ENCODE measurements at places on chromosomes 7 and 10.

DNA sequence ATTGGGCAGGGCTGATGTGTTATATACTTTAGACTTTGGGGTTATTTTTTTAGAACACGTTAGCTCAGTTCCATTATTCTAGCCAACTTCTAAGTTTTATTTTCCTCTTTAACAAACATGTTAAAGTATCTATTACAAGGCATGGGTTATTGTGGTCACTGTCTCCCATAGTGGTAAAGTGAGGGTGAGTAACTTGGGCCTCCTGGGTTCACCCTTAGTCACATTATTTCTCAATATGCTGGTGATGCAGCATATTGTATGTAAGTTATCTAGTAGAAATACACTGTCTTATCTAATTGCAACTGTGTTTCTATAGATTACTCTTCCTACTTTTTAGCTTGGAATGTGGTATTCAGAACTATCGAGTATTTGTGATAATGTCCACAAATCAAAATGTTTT, 65.9 kb downstream of the BBS9 start:
- no peak for DNase-seq

DNA sequence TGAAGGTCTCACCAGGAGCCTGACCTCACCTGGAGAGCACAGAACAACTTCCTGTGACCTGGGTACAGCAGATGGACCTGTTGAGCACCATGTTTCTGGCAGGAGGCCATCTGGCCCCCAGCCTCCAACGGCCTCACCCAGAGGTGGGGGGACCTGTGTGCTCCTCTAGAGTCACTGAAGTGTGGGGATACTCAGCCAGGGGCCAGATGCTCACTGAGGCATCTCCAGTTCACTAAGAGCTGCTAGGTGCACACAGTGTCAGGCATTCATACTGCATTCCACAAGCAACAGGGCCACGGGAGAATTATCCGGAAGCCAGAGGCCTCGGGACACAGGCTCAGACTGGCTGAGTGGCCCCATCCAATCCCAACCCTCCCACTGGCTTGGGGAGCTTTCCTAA, 161.4 kb downstream of the TCERG1L start:
- no peak for DNase-seq

DNA sequence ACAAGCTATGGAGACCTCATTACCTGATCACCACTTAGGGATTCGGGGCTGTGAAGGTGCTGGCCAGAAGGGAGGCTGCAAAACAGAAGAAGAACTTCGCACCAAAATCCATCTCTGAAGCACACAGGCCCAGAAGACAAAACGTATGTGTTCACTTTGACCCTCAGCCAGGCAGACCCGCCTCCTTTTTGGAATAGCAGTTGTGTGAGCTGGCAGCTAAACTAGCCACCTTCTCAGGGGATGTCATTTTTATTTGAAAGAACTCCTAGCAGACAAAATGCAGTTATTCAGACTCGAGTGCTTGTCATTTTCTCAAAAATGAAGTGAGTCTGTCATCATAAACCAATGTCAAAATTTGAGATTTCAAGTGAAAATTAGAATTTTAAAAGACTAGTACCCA, 71.7 kb downstream of the TNS3 start:
- no peak for DNase-seq

- no peak for DNase-seq
These were observed 243.6 kb downstream of the KCNMA1 start for GRCh38 chr10:77393821-77394501.

DNA sequence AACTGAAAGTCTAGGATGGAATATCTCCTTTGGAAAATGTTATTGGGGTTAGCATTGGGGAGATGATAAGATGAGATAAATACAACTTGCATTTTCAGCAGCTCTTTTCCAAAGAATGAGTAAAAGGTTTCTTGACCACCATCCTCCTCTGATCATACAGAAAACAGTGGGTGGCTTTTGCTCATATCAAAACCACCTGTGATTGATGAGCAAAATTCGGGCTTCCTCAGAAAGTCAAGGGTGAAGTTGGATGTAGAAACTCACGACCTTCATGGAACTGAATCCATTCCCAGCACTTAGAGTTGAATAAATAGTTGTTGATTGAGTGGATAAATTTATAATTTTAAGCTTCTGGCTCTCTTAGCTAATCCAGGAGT, 158.4 kb downstream of the DNAJB6 start:
- DNase-seq, result no peak

- no peak for DNase-seq
These were observed 1.9 kb upstream of the CCL24 start for GRCh38 chr7:75815418-75816064.

GRCh38 chr10:3975016-3975415, 190.0 kb upstream of the KLF6 start:
- DNase-seq, result no peak

GRCh38 chr7:151122276-151122675, 36.0 kb downstream of the AGAP3 start:
- DNase-seq, result no peak

DNA sequence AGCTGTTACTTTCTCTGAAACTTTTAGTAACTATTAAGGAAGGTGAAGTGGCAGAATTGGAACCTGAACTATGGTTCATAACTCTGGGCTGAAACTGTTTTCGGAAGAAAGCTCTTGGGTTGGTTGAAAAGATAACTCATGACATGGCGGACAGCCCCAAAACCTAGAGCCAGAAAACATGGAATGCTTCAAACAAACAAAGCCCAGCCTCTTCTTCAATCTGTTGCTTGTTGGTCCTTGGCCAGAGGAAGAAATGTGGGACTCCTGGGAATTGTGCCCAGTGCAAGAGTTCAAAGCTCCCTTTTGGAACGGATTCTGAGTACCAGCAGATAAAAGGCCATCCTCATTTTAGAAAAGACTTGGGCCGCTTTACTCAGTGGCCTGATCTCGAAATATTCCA, 52.9 kb upstream of the CACNB2 start:
- DNase-seq, result no peak

DNA sequence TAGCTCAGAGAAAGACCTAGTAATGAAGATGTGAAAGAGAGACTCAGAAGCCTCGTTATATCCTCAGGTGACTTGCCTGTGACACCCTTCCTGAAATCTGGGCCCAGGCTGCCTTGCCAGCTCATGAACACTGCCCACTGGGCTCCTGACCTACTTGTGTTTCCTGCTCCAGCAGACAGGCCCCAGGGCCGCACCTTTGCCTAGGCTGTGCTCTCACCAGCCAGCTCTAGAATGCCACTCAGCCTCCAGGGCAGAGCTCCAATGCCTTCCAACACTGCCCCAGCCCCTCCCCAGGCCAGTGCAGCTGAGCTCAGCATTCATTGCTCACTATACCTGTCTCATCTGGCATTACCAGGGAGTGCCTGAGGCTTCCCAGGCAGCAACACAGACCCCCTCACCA, 94.3 kb downstream of the DLG5 start:
- no peak for DNase-seq

DNA sequence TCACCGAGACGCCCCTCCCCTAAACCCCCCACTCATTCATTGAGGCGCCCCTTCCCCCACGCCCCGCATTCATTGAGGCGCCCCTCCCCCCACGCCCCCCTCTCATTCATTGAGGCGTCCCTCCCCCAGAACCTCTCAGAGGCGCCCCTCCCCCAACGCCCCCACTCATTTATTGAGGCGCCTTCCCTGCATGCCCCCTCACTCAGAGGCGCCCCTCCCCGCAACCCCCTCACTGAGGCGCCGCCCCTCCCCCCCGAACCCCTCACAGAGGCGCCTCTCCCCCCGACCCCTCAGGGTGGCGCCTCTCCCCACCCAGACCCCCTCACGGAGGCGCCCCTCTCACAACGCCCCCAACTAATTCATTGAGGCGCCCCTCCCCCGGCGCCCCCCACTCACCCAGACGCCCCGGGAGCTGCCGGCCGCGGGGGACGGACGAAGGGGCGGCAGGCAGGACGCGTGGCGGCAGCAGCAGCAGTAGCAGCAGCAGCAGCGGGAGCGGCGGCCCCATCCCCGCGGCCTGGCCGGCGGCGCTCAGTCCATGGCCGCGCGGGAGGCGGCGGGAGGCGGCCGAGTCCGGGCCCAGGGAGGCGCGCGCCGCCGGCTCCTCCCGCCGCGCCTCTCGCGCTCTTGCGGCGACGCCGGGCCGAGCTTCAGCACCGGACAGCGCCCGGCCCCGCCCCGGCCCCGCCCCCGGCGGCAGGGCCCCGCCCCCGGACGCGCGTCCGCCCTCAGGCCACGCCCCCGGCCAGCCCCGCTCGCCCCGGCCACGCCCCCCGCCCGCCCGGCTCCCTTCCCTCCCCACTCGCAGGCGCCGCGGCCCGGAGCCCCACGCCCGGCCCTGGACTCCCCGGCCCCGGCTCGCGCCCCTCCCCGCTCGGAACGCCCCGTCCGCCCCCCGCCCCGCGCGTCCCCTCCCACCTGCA, at the start of gene PTPRN2:
Gene PTPRN2, minus strand, starts transcription at position 662 of the 923 bp plus-strand sequence.
- no peak for DNase-seq

GRCh38 chr7:33816106-33816505, 89.2 kb upstream of the BMPER start:
- no peak for DNase-seq

DNA sequence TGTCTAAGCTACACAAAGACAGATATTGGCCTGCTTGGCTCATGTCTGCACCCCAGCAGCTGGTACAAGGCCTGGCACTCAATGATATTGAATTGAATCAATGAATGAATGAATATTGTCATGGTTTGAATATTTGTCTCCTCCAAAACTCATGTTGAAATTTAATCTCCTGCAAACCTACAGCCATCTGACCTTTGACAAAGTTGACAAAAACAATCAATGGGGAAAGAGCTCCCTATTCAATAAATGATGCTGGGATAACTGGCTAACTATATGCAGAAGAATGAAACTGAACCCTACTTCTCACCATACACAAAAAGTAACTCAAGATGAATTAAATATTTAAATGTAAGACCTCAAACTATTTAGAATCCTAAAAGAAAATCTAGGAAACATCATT, 144.7 kb downstream of the CYP26A1 start:
- no peak for DNase-seq

GRCh38 chr7:78172933-78173591, 374.5 kb downstream of the PHTF2 start:
- no peak for DNase-seq

DNA sequence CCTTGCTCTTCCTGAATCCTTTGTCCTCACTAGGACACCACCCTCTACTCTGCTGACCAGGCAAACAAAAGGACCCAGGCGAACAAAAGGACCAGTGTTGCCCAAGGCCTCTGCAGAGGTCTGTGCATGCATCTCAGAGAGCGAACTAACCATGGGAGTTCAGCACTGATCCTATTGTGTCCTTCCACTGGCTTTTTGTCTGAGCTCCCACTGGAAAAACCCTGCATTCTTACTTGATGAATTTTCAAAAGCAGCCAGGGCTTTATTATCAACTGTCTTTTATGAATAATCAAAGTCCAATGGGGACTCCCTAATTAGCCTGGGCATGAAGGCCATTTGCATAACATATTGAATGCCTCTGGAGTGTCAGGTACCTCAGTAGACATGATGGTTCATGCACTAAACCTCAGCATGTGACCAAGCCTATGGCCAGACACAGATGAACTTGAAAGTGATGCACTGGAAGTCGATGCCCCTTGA, 140.6 kb downstream of the KCNMA1 start:
- DNase-seq, result no peak

GRCh38 chr10:78341953-78342614, 308.4 kb downstream of the RPS24 start:
- no peak for DNase-seq

GRCh38 chr10:88944813-88945212, 7.8 kb downstream of the ACTA2 start:
- DNase-seq, result no peak

DNA sequence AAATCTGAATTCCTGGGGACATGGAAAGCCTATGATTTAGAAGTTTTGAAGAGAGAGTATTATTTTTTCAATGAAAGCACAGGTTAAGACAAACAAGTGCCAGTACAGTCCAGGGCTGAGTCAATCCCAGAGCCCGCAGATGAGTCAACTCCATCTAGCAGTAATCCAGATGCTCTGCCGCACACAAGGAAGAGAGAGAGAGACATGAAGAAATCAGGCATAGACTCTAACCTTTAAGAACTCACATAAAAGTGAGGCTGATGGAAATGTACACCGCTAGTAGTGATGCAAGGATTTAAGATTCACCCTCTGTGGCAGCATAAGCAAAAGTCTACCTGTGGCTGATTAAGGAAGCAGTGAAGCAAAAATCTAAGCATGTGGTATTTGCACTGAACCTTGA, 651.5 kb downstream of the TNS3 start:
- no peak for DNase-seq

- no peak for DNase-seq
These were observed 520 bp downstream of the MOSPD3 start for GRCh38 chr7:100612730-100613390.

DNA sequence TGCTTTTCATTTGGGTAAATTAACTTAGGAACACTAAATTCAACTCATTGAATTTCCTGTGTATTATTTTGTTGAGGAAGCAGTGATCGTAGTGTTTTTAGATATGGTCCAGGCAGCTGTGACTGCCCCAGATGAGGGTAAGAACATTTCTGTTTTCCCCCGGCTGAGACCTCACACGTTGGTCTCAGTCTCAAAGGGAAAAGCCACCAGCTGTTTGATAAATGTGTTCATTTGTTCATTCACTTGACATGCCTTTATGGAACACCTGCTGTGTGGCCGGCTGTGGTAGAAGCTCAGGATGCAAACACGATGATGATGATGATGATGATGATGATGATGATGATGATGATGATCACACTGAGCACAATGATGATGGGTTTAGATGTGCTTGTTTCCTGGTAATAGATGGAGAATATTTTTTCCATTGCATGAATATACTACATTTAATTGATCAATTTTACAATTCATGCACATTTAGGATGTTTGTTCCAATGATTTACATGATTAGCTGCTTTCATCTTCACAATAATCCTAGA, 125.6 kb upstream of the ZNF32 start:
- DNase-seq, result no peak

DNA sequence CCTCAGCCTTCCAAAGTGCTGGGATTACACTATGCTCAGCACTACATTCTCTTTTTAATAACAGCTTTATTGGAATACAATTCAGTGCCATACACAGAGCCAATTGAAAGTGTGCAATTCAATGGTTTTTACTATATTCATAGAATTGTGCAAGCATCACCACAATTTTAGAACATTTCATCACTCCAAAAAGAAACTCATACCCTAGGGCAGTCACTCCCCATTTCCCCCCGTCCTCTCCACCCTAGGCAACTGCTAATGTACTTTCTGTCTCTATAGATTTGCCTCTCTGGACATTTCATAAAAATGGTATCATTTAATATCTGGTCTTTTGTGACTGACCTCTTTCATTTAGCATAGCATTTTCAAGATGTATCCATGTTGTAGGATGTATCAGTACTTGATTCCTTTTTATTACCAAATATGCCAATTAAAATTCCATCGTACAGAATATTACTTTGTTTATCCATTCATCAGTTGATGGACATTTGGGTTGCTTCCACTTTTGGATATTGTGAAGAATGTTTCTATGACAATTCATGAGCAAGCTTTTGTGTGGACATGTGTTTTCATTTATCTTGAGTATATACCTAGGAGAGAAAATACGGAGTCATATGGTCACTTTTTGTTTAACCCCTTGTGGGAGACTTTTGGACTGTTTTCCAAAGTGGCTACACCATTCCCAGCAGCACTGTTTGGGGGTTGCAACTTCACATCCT, 6.3 kb upstream of the XPNPEP1 start:
- DNase-seq, result no peak

All from DMS153 (cell line).